Smooth muscle cell of the brain vasculature (primary cell): ENCODE measurements at places on chromosomes 13 and 19.

- DNase-seq: no peak
Measured at GRCh38 chr13:20363603-20364002, 131.5 kb upstream of the GJB6 start.

- no peak for DNase-seq
Measured at GRCh38 chr13:79502859-79503468, 22.0 kb downstream of the NDFIP2 start.

GRCh38 chr13:100983111-100983510, 308.5 kb upstream of the TMTC4 start:
- no peak for DNase-seq

GRCh38 chr13:110716247-110716515, 2.7 kb downstream of the ING1 start:
- DNase-seq: no peak

DNA sequence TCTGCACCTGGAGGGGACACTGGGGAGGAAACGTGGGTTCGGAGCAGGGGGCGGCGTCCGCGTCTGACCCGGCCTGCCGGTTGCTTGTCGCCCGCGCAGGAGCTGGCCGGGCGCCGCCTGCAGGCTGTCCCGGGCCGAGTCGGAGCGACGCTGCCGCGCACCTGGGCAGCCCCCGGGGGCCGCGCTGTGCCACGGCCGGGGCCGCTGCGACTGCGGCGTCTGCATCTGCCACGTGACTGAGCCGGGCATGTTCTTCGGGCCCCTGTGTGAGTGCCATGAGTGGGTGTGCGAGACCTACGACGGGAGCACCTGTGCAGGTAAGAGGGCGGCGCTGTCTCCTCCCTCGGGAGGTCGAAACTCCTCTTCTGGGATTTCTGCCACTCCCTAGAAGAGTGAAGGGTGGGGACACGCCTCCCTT, 1.3 kb downstream of the ITGBL1 start:
- DNase-seq: no peak

DNA sequence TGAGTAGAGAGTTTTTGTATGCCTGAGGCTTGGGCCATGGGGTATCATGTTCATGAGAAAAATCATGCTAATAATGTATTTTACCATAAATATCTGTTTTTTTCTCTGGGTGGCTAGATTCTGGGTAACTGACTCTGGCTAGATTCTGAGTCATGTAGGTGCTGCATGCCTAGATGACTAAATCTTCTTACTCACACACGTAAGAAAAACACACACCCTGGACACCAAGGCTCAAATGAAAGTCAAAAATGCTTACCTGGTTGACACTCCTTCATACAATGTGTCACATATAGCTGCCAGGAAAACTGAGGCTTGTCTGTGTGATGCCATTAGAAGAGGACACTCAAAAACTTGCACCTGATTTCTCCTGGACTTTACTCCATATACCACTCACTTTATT, 597.4 kb upstream of the SLITRK1 start:
- DNase-seq: no peak

GRCh38 chr13:74104661-74105275, 29.4 kb downstream of the KLF12 start:
- no peak for DNase-seq

DNA sequence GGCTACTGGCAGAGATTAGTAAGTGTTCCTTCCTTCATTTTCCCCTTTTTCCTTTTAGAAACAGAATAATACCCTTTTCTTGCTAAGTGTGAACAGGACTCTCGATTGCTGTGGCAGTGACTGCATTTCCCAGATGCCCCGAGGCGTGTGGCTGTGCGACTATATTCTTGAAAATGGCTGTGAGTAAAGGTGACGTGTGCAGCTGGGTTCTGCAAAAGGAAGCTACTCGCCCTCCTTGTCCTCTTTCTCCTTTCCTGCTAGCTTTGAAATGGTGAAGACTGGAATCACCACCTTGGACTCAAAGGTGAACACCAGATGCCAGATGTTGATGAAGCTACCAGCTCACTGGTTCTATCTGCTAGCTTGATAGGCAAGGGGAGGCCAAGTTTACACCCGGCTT, 121.4 kb downstream of the MIPEP start:
- no peak for DNase-seq

DNA sequence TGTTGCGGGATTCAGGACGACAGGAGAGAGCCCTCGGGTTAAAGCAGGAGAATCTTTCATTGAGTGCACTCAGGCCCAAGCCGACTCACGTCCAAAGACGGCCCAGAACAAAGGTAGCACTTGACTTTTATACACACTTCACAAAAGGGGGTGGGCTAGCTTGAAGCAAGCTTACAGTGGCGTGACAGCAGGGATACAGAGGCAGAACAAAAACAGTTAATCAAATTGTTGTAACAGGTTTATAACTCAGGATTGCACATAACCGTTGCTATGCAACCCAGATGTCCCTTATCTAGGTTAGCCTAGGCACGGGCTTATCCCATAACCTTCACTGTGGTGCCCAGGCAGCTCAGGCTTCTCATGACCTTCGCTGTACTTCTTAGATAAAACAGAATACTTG, 2.0 kb downstream of the MED25 start:
- DNase-seq: no peak
